Thoracic aorta endothelial cell (primary cell): ENCODE measurements at places on chromosomes 2 and 18. TPM values are rescaled to one million over a fixed set of nuclear protein-coding genes. Genes with fewer than 3 reads are reported as not detected.

The DYNAP gene
- not detected in 2 replicates for total RNA-seq

The ASB18 gene
- total RNA-seq, result not detected in 2 replicates

The LRATD1 gene
- 0.13 and 0.79 TPM in 2 replicates for total RNA-seq

The KHK gene
- 2.4 and 3.4 TPM in 2 replicates for total RNA-seq

The INHBB gene
- 0.79 and 3.9 TPM in 2 replicates for total RNA-seq

The EFR3B gene
- 0.13 and 0.22 TPM in 2 replicates for total RNA-seq

The EVA1A gene
- 50.0 and 53.2 TPM in 2 replicates for total RNA-seq

The CRYGD gene
- not detected in 2 replicates for total RNA-seq

The TSGA10 gene
- 1.3 and 2.7 TPM in 2 replicates for total RNA-seq

The MALL gene
- 102 and 223 TPM in 2 replicates for total RNA-seq

The SPATA3 gene
- not detected in 2 replicates for total RNA-seq

The HOXD13 gene
- not detected in 2 replicates for total RNA-seq

The SLC9A4 gene
- not detected in 2 replicates for total RNA-seq

The SRD5A2 gene
- under 0.01 TPM in 1 of 2 replicates, not detected in the other for total RNA-seq

The IL36A gene
- total RNA-seq, result not detected in 2 replicates

The PFN4 gene
- total RNA-seq, result 0.40 and 0.72 TPM in 2 replicates

The FBLN7 gene
- 2.9 and 5.2 TPM in 2 replicates for total RNA-seq

The PLEK gene
- 0.13 and 0.22 TPM in 2 replicates for total RNA-seq

The LRRTM1 gene
- total RNA-seq, result not detected in 2 replicates

The FOXI3 gene
- total RNA-seq, result not detected in 2 replicates

The MAPK4 gene
- not detected in 2 replicates for total RNA-seq

The DCDC2C gene
- total RNA-seq, result not detected in 2 replicates

The UBE2E3 gene
- 56.7 and 81.1 TPM in 2 replicates for total RNA-seq

The FAP gene
- 0.53 and 5.9 TPM in 2 replicates for total RNA-seq

The IL36G gene
- total RNA-seq, result not detected in 2 replicates

The ABCB11 gene
- 0.50 and 0.53 TPM in 2 replicates for total RNA-seq

The GPR35 gene
- 0.13 and 0.14 TPM in 2 replicates for total RNA-seq

The EIF4E2 gene
- total RNA-seq, result 114 and 120 TPM in 2 replicates

The MYOM1 gene
- under 0.01 and 0.22 TPM in 2 replicates for total RNA-seq

The SMYD1 gene
- total RNA-seq, result not detected in 2 replicates

The TMEM37 gene
- 1.1 and 2.4 TPM in 2 replicates for total RNA-seq

The MC4R gene
- total RNA-seq, result not detected in 2 replicates

The ANTXR1 gene
- 7.4 and 20.6 TPM in 2 replicates for total RNA-seq

The PLA2R1 gene
- 13.3 and 21.4 TPM in 2 replicates for total RNA-seq
